ENCODE measurements at places on chromosomes 1 and 21.

GRCh38 chr1:151510614-151510956 lies 602 bp upstream of the CGN start:
- DNase-seq = no peak

DNA sequence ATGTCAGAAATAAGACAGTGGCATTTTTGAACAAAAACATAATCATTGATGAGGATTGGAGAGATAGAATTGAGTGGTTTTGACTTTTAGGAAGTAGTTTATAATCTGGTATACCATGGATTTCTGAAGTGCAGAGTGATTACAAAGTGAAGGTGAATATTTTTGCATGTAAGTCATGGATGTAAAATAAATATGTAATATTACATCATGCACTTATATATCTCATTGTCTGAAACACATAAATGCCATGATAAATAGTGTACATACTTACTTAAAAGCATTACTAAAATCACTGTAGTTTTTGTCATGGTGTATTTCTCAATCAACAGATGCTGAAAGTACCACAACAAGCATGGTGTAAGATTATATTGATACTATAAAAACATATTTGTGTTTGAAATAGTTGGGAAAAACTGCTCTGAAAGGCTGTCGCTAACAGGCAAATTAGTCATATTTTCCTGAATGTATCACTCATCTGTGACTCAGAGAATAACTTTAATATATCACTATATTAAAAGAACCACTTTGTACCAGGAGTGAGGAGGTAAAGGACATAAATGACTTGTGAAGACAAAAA lies 24.8 kb upstream of the RGS18 start:
- no peak for DNase-seq

DNA sequence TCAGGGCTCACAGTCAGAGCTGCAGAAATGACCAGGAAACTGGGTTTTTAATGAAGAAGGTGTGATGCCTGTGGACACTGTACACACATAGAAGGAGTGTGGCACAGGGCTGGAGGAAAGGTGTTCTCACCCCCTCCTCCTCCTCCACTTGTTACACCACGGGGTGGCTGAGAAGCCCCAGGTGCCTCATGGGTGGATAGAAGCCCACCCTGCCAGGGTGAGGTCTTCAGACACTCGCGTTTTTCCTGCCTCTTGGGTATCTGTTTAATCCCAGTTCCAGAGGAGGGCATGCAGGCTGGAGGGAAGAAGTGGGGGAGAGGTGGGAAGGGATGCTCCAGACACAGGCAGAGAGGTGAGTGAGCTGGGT lies 9.7 kb upstream of the LAD1 start:
- DNase-seq = no peak

- DNase-seq = no peak
These were observed 106.5 kb upstream of the EDEM3 start for GRCh38 chr1:184860985-184861754.

DNA sequence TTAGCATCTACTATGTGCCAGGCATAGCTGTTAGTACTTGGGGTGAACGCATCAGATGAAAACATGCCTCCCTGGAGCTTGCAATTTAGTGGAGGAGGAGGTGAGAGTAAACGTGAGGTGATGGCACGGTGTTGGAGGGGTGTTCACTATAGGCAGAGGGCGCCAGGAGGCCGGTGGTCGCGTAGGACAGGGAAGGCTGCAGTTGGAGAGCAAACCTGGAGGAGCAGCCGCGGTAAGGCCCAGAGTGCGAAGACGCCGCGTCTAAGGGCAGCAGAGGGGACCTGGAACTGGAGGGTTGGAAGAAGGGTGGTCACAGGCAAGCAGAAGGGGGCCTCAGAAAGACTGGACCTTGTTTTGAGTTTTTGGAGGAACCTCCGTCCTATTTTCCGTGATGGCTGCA lies 30.2 kb upstream of the TRIM17 start:
- no peak for DNase-seq
